Astrocyte of the spinal cord (primary cell): ENCODE measurements at places on chromosomes 12 and 14.

GRCh38 chr14:23090254-23090636 is 4.7 kb downstream of the ACIN1 start:
- DNase-seq = no peak

DNA sequence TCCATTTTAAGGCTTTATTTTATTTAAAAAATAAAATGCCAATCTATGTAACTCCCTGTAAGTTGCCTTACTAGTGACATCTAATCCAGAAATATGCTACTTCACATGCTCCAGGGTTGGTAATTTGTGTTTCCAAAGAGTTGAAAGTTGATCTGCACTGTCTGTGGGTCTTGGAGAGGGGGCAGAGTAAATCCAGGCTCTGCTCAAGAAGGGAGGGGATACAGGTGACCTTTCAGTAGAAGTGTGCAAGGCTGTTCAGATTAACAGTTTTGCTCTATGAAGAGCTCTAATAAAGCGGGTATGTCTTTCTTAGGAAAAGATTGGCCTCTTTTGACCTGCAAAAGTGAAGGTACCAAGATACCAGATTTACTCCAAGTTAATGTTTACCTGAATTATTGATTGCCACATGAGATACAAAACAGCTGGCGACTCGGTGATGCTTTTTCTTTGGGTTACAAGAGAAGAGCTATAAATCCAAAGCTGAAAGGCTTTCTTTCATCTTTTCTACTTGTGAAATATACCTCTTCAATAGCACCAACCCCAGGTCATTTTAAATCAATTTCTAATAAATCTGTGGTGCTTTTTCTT is 75.6 kb upstream of the FLRT2 start:
- DNase-seq = no peak

DNA sequence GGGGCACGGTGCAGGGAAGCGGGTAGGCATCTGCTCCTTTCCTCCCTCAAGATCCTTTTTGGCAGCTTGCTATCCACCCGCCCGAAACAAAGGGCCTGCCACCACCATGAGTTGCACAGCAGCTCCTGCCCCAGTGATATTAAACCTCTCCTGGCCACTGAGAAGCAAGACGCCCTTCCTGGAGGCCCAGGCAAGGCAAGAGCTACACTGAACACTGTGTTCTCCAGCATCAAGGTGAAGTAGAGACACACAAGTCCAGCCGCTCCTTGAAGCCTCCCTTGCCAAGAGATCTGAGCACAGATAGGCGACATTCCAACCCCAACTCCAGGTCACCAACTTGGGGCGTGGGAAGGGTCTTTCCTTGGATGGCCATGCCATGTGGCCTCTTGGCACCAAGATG is 70.9 kb downstream of the ACTN1 start:
- no peak for DNase-seq

GRCh38 chr14:83291714-83292113 is 1758.1 kb upstream of the SEL1L start:
- DNase-seq = no peak

- DNase-seq = no peak
These were observed 11.0 kb upstream of the OAS2 start for GRCh38 chr12:112967306-112967705.

DNA sequence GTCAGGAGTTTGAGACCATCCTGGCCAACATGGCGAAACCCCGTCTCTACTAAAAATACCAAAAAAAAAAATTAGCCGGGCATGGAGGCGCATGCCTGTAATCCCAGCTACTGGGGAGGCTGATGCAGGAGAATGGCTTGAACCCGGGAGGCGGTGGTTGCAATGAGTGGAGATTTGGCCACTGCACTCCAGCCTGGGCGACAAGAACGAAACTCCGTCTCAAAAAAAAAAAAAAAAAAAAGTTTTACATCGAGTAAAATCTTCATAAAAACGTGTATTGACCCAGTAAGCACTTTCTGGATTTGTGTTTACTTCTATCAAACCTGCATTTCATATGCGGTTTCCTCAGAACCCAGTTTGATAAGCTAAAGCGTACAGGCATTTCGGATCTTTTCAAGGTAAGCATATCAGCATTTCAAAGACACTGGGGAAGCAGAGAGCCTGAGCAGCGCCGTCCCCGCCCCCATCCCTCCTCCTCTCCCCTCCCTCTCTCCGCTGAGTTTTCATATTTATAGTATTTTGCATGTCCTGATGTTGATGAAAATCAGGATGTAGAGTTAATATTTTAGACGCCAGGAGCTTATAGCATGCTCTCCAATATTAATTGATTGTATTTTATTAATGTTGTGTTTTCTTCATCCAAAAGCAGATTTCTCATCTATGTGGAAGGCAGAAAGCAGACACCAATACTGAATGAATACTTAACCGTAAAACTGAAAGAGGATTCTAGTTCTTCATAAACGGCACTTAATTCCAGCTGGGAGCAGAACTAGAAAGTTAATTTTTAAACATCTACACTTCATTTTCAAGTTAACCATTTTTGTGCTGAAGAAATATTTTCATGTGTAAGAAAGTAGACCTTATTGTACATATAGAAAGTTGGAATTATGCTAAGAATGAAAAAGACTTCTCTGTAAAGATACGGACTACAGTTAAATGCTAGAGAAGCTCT is 9.2 kb upstream of the HIP1R start:
- peak; percentile 29 for DNase-seq

DNA sequence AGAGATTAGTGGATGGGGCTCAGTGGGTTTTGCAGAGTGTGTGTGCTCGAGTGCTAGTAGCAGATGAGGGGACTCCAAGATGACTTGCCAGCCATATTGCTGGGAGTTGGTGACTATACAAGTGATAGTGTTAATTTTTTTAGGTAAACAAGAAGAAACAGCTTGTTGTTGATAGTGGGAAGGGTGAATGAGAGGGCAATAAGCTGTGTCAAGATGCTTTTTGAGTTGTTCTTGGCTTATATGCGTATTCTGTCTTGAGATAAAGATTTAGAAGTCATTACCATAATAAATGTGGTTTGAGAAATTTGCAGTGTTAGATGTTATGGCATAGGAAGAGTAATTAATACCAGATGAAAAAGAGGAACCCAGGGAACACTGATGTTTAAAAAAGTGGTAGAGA is 75.3 kb downstream of the RCOR1 start:
- DNase-seq = no peak

DNA sequence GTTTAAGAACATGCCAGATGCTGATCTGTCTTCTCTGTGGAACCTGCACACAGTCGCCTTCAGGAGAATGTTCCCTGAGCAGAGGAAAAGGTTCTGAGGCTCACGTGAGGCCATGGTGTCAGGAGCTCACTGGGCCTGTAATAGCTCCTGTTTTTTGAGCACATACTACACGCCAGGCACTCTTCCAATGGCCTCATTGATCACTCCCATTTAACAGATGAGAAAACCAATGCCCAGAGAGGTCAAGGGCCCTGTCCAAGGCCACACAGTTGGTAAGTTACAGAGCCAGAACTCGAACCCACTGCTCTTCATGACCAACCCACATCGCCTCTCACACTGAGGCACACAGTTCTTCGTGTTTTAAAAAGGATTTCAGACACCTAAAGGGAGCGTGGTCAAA is 7.3 kb upstream of the HHIPL1 start:
- DNase-seq = no peak

- no peak for DNase-seq
These were observed 7.3 kb downstream of the GIT2 start for GRCh38 chr12:109988903-109989302.

GRCh38 chr12:26452511-26452910 is 257.1 kb downstream of the SSPN start:
- DNase-seq = no peak

DNA sequence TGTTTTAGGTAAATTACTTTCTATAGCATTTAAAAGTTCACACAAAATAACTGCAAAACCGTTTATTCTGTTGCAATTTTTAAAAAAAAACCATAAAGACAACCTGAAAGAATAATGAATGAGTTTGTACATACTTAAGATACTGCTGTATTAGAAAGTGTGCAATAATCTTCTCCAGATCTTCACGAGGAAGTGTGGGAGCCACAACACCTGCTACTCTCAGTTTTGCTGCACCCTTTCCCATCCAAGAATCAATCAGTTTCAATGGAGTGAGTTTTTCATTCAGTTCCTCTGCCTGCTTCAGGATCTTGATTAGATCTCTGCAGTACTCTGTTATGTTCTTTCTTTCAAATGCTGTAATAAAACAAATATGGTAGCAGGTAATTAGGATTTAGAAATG is 30.1 kb downstream of the RECQL start:
- no peak for DNase-seq

GRCh38 chr12:50825372-50825838 is 17.3 kb upstream of the TMPRSS12 start:
- DNase-seq = peak; percentile 83

DNA sequence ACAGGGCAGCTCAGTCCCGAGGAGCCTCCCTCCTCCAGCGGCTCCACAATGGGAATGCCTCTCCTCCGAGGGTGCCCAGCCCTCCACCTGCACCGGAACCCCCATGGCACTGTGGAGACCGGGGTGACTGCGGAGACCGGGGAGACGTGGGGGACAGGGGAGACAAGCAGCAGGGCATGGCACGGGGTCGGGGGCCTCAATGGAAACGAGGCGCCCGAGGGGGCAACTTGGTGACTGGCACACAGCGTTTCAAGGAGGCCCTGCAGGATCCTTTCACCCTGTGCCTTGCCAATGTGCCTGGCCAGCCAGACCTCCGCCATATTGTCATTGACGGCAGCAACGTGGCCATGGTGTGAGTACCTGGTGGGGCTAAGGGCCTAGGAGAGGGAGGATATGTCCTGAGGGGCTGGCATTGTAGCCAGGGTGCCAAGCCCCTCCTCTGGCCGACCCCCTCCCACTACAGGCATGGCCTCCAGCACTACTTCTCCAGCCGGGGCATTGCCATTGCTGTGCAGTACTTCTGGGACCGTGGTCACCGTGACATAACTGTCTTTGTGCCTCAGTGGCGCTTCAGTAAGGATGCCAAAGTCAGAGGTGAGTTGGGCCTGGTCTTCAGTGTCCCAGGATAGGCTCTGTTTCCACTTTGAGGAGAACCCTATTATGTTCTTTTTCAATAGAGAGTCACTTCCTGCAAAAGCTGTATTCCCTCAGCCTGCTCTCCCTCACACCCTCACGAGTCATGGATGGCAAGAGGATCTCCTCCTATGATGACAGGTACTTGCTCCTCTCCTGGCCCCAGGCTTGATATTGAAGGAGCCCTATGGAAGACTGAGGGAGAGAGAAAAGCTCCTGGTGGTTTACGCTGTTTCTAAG is 2.7 kb downstream of the KHNYN start:
- DNase-seq = no peak

DNA sequence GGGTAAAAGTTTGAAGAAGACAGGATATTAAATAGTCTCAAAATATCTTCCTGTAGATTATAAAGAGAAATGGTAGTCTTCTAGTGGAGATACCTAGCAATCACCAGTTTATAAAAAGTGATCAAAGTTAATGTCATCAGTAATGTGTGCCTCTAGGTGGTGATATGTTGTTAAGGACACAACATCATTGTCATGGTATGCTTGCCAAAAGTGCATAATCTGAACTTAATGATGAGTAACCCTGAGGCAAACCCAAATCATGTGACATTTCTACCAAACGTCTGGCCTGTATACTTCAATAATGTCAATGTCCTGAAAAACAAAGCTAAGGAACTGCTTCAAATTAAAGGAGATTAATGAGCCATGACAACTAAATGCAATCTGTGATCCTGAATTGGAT is 214.7 kb downstream of the PHLDA1 start:
- peak; percentile 60 for DNase-seq

- DNase-seq = no peak
These were observed 12.4 kb downstream of the ITGA7 start for GRCh38 chr12:55695349-55695748.

GRCh38 chr14:20697273-20698017 is 8.9 kb downstream of the ANG start:
- peak; percentile 68 for DNase-seq

DNA sequence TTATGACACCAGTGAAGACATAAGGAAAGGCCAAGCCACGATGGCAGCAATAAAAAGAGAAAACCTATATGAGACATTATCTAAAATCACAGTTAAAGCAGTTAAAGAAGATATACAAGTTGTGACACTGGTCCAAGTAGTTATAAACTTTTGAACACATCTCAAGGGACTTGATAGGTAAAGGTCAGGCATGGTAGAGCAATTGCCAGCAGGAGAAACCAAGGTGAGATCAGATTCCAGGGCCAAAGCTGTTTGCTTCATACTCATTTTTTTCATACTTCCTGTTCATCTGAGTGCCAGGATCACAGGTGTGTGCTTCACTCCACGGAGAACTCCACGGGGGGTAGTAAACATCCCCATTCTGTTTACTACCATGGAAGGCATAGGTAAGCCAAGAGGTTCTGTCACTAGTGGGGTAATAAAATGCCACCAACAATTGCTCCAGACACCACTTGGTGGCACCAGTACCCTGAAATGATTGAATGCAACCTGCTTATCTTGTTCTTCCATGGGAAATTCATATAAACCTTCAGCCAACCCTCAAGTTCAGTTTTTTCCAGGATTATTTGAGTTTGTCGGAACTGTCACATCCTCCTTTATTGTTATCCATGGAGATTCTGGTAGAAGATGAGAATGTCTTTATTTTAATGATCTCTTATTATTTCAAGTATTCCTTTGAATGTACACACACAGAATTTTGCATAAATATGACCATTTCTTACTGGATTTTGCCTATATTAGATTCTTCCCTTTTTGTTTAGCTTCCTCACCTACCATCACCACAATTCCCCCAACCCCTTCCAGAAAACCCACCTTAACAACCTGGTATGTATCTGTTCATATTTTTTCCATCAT is 59.2 kb upstream of the TSPAN8 start:
- DNase-seq = peak; percentile 5

DNA sequence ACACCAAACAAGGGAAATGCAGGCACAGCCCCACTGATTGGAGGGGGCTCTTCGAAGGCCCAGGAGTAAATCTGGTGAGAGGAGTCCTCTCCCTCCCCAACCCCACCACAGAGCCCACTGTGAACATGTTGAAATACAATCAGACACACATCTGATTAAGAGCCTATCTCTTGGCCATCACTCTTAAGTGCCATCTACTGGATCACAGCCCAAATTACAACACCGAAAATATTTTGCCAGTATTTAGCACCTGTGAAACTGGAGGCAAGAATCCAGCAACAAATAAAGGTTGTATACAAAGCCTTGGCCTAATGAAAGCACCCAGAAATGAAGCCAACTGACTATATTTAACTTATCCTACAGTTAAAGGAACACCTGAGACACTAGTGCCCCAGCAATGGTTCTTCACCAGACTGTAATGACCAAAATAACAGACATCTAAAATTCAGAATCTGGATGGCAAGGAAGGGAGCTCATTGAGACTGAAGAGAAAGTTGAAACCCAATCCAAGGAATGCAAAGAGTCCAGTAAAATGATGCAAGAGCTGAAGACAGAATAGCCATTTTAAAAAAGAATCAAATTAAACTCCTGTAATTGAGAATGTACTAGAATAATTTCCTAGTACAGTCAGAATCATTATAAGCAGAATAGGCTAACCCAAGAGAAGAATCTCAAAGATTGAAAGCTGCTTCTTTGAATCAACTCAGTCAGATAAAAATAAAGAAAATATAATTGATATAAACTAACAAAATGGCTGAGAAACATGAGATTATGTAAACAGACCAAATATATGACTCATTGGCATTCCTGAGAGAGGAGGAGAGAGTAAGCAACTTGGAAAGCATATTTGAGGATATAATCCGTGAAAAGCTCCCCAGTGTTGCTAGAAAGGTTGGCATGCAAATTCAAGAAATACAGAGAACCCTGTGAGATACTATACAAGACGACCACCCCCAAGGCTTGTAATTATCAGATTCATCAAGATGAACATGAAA is 1117.0 kb downstream of the FLRT2 start:
- peak; percentile 27 for DNase-seq

- no peak for DNase-seq
These were observed 5.0 kb upstream of the MIA2 start for GRCh38 chr14:39228509-39229221.

- DNase-seq = peak; percentile 54
These were observed 12.0 kb upstream of the BLTP3B start for GRCh38 chr12:100154474-100155247.

- DNase-seq = no peak
These were observed 8.0 kb downstream of the IFT43 start for GRCh38 chr14:75993567-75994041.
